ENCODE measurements at places on chromosomes 12 and 14.

GRCh38 chr12:106274575-106275121, 26.8 kb upstream of the CKAP4 start:
- no peak for DNase-seq

DNA sequence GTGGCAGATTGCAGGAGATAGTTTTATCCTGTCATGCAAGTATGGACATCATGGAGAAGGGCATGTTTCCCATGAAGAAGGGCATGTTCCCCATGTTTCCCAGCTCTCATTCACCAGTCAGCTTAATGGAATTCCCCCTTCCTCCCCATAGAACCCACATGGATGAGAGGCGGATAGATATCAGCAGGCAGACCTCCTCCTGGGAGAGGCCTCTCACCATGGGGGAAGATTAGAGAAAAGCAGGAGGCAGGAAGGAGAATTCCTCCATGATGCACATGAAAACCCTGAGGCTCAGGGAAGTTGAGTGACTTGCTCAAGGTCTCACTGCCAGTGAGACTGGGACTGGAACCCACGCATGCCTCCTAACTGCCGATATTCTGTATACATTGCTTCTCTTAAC, 92.9 kb upstream of the FOXN3 start:
- DNase-seq = no peak

DNA sequence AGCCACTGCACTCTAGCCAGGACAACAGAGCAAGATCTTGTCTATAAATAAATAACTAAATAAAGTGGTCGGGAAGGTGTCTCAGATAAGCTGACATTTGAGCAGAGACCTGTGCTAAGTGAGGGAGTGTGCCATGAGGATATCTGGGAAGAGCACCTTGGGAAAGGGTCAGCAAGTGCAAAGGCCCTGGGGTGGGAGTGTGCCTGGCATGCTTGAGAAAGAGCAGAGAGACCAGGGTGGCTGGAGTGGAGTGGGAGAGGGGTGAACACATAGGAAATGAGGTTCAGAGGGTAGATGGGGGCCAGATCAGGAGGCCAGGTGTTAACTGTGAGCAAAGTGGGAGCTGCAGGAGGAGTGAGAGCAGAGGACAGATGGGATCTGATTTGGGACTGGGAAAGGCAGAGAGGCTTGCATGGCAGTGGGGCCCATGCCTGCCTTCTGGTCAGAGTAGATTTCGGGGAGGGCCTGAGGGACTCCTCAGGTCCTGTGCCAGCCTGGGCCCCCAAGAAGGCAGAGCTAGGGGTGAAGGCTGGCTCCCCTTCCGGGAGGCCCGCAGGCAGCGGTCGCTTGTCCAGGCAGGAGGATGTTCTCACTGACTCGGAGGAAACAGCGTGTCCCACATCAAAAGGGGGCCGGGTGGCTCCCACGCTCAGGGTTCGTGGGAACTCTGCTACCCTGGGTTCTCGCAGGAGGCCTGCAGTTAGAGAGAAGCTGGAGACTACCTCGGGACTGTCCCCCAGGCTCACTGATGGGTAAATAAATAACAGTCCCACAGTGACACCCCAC, 32.6 kb downstream of the DTX1 start:
- DNase-seq = no peak

- DNase-seq = no peak
These were observed 75.8 kb downstream of the PPM1A start for GRCh38 chr14:60324837-60325236.

DNA sequence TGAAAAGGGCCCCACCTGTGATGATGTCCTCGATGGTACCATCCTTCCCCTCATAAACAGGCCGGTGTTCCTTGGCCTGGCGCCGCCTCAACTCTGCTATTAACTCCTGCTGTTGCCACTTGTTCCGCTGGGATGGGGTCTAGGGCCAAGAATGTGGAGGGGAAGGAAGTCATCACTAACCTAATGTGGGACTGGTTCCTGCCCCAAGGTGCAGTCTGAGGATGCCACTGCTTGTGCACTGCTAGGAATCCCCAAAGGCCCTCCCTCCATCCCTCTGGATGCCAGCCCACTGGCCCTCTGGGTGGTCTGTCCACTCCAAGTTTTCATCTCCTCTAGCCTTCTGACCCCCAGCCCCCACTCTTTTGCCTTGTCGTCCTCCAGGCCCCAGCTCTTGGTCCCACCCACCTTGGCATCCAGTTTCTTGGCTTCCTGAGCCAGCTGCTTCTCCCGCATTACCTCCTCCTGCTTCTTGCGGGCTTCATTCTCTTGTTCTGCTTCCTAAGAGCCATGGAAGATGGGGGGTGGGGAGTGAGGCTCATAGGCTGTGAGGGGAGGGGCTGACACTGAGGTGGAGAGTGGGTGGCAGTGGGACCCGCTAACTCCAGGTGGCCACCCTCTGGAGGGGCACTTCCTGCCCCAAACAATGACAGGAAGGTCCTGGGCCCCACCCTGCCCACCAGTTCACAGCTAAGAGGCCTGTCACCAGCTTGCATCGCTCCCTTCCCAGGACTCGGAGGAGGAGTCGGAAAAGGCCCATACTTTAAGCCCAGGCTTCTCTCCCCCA, 23.7 kb downstream of the PRPF40B start:
- DNase-seq = no peak

DNA sequence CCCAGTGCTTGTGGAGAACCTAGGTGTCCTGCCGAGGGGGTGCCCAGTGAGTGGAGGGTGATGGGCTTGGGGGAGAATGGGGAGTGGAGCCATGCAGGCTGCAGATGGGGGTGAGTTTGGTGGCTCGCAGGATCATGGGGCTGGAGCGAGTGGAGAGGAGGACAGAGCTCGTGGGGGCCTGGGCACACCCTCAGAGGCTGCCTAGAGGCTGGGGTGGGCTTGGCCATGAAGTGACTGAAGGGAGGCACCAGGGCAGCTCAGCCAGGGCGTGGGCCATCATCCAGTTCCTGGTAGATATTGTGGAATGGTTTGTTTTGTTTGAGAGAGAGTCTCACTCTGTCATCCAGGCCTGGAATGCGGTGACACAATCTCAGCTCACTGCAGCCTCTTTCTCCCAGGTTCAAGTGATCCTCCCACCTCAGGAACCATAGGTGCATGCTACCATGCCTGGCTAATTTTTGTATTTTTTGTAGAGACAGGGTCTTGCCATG, 43.4 kb upstream of the AMN start:
- no peak for DNase-seq

DNA sequence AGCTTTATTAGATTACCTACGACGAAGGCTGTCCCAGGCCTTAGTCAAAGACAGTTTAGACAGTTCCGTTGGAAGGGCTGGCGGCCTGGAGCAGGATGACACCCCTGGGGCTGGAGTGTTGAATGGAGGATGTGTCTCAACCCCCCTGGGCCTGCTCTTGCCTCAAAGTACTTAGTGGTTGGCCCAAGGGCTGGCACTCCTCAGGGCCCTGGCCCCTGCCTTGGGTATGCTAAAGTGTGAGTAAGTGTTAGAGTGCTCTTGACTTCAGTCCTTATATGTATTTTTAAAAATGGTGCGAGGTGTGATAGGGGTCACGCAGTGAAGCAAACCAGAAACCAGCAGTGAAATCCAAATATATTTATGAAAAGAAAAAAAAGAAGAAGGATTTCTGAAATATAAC, 261.6 kb downstream of the KTN1 start:
- DNase-seq = no peak
